ENCODE measurements at places on chromosomes 7 and 10.

- DNase-seq, result no peak
Measured at GRCh38 chr10:44955413-44956070, 4.1 kb upstream of the RASSF4 start.

- no peak for DNase-seq
Measured at GRCh38 chr7:156402255-156402654, 238.3 kb upstream of the RNF32 start.

GRCh38 chr7:2099048-2099957, 133.4 kb downstream of the MAD1L1 start:
- peak; percentile 8 for DNase-seq

DNA sequence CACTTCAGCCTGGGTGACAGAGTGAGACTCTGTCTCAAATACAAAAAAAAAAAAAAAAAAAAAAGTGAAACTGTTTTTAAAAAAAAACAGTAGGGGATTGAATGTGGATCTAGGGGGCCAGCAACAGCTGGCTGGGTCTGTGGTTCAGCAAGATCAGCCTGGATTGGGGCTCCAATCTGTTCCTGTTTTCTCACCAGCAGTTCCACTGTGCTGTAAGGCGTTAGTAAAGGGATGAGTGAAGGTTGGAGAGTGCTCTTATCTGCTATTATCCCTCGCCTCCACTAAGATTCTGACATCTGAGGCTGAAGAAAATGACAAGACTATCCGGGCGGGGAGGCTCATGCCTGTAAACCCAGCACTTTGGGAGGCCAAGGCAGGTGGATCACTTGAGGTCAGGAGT, 41.6 kb upstream of the GTF2IRD1 start:
- DNase-seq, result no peak

GRCh38 chr7:158991824-158992621, 135.7 kb downstream of the DYNC2I1 start:
- no peak for DNase-seq

- DNase-seq, result no peak
Measured at GRCh38 chr10:103552856-103553742, 59.6 kb downstream of the NEURL1 start.

DNA sequence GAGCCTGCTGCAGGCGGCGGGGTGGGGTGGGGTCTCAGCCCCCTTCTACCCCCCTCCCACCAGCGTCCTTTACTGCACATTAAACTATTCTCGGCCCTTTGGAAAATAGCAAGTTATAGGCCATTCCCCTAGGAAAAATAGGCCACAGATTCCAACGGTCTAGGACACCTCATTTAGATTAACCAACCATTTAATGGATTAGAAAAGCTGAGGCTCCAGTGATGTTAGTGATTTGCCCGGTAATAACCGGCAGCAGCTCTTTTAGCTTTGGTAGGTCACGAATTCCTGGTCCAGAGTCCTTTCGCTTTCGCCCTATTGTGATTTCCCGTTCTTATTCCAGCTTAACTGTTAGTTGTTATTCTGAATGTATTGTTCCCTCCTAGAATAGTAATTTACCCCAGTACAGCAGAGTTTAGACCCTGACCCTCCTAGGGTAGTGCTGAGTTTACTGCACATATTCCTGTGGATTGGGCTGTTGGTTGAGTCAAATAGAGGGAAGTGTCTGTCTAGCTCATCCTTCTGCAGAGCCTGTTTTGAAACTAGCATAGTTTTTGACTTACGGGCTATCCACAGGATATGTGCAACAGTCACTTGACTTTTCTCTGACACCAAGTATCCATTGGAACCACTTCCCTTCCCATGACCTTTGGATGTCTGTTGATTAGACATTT, 754 bp downstream of the GSTO1 start:
- DNase-seq, result no peak

DNA sequence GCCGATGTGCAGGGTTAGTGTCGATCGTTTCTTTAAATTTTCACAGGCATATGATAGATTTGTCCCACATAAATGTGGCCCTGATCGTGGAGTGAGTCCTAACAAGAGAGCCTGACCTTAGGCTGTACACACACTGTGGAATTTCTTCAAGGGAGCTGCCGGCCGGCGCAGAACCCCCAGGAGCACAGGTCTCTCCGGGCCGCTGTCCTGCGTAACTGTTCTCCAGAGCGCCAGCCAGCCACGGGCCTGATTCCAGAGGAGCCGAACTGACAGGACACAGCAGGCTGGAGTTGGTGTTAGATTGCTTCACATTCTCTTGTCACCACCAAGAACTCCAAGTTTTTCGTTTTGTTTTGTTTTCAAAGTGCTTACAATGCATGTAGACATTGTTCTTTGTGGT, 37.3 kb downstream of the SHH start:
- DNase-seq, result no peak

DNA sequence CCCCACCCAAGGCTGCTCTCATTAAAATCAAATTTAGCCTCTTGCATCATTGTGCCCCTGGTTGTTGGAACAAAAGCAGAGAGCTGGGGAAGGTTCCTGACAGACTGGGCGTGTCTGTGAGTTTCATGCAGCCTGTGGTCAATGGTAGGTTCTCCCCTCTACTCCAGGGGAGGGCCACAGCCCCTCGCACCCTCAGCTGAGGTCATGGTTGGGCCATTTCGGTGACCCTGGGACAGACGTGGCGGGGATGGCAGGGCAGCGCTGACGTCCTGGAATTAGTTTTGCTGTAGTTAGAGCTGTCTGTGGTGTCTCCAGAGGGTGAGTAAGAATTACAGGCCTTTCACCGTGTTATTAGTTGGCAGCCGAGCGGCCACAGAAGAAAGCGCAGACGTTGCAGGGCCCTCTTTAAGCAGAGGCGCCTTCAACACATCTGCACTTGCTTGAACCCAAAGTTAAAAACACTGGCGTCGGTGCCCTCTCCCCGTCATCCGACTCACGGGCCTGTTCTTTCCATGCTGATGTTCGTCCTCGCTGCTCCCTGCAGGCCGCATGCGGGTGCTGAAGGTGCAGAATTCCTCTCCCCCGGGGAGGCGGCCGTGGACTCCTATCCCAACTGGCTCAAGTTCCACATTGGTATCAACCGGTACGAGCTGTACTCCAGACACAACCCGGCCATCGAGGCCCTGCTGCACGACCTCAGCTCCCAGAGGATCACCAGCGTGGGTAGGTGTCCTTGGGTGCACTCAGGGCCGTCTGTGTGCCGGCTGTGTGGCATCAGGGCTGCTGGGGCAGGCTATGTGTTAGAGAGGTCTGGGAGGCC, 2.8 kb downstream of the FAM20C start:
- DNase-seq, result no peak

GRCh38 chr7:88759230-88760135, at the start of gene ZNF804B:
Gene ZNF804B, plus strand, starts transcription at chr7:88759700. Its CDS starts 277 bp downstream, at chr7:88759977.
- DNase-seq, result no peak

- no peak for DNase-seq
Measured at GRCh38 chr7:55558962-55559920, 13.1 kb downstream of the VOPP1 start.

GRCh38 chr7:38673795-38674194, 42.6 kb upstream of the AMPH start:
- no peak for DNase-seq

- no peak for DNase-seq
Measured at GRCh38 chr10:91528080-91528479, 104.8 kb downstream of the PPP1R3C start.

- DNase-seq, result peak; percentile 71
Measured at GRCh38 chr7:13850185-13850752, 139.2 kb downstream of the ETV1 start.

- DNase-seq, result no peak
Measured at GRCh38 chr10:6729071-6729774, 149.1 kb upstream of the PRKCQ start.

- no peak for DNase-seq
Measured at GRCh38 chr10:132841615-132841975, 55.6 kb upstream of the NKX6-2 start.

DNA sequence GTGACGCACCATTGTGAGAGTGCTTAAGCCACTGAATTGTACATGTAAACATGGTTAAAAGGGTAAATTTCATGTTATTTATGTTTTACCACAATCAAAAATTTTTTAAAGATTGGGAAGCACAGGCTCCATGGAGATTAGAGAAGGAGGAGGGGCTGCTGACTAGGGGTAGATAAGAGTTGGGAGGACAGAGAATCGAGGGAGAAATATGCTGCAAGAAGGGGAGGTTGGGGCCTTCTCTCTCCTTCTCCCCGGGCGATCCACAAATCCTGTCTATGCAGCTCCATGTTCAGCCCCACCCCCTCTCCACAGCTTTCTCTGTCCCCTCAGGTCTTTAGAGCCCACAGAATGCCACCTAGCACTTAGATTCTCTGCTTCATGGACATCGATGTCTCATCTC, 12.1 kb downstream of the ZNF467 start:
- no peak for DNase-seq

DNA sequence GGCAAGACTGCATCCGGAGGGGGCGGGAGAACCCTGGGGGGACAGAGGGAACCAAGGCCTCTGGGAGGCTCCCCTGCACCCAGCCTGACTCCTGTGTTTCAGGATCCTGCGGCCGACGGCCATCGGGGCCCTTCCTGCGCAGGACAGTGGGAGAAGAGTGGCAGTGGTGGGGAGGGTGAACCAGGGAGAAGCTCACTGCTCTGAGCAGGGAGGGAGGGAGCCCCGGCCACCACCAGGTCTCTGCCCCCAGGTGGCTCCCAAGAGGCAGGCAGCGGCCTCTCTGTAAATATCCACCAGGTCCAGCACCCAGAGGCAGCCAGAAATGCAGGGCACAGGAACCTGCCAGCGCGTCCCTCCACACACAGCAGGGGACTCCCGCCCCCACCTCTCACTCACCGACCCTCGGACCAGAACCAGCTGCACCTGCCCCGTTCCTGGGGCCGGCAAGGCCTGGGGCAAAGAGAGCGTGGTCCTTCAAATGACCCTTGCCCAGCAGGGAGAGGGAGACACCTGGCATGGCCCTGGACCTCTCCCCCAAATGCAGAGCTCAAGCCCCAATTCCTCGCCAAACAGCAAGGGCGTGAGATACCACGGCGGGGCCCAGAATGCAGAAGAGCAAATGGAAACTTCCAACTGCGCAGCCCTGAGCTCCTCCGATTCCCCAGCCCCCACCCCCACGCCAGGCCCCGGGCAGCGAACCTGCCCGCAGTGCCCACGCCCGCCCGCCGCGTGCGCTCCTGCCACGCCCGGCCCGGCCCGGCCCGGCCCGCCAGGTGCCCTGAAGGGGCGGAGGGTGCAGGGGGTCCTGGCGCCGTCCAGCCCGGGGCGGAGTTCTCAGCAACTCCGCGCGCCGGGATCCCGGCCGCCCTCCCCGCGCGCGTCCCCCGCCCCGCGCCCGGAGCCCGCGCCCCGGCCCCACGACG, 805 bp downstream of the RASGEF1A start:
- peak; percentile 39 for DNase-seq

DNA sequence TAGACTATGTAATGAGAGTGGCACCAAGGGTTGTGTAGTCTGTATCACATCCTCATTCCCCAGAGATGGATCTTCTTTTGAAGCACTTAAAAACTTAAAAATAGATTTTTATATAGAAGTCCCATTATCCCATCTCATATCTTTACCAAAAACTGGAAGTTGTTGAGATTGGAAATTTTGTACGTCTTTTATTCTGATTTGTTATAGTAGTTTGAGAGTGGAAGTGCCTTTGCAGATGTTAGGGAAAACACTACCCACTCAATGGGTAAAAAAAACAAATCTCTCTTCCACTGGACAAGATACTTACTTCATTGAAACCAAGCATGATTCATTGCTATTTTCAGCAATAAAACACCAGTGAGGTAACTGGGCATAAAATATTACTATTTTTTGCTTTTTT, 184.4 kb downstream of the MACC1 start:
- no peak for DNase-seq

DNA sequence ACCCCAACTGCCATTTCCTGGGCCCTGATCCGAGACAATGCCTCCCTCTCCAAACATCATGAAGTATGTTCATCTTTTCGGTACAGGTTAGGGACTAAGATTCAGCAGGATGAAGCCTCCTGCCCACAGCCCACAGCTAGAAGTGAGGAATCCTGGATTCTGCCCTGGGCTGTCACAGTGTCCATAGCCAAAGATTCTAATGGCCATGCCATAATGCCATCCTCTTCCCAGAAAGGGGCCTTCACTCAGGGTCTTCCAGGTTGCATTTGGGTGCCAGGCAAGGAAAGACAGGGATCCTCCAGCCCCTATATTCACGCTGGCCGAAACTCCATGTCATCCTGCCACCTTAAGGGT, 15.7 kb upstream of the ZMIZ1 start:
- DNase-seq, result no peak

DNA sequence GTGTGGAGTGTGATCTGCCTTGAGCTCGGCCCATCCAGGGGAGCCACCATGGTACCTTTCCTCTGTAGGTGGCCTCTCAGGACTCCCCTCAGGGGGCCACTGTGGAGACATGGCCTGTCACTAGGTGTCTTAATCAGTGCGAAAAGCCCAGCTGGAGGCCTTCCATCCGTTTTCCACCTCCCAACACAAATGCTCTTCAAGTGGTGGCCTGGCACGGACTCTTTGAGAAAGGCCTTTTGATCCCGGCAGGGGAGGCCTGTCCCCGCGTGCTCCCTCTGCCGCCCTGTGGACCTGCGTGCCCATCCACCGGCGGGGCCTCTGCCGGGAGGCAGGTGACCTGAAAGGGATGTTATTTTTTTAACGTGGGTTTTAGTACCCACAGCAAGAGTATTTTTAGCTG, 149.5 kb downstream of the RGS10 start:
- DNase-seq, result no peak

DNA sequence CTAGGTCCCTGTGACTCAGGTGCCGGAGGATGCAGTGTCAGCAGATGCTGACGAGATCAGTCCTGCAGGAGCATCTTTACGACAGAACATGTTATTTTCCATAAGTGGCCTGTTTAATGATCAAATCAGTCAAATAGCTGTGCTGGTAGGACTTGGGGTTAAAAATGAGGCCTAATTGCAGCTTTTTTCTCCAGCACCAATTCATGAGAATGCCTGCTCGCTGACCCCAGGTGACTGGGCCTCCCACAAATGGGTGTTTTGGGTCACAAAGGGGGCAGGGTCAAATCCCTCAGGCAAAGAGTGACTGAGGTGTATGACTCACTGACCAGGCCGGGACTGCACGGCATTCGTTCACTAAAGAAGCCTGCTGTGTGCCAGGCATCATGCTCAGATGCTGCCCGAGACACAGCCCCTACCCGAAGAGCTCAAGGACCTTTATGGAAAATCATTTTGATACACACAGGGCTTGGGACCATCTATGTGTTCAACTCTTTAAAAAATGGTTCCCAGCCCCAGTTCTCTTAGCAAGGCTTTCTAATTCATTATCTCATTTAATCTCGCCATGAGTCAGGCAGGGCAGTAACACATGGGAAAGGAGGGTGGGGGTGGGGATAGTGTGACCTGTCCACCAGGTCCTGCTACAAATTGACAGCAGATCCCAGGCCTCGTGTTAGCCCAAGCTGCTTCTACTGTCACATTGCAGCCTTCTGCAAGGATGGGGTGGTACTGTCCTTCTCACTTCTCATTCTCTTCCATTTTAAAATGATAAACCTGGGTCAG, 21.1 kb downstream of the ZNF775 start:
- DNase-seq, result no peak

DNA sequence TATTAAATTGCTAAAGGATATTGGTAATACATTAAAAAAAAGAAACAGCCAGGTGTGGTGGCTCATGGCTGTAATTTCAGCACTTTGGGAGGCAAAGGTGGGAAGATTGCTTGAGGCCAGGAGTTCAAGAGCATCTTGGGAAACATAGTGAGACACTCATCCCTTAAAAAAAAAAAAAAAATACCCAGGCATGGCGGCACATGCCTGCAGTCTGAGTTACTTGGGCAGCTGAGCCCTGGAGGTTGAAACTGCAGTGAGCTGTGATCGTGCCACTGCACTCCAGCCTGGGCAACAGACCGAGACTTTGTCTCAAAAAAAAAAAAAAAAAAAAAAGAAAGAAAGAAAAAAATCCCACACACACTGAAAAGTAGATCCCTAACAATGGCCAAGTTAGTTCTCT, 59.7 kb downstream of the MACC1 start:
- DNase-seq, result no peak

- no peak for DNase-seq
Measured at GRCh38 chr7:42167206-42167605, 69.8 kb downstream of the GLI3 start.
